Type B pancreatic cell (in vitro differentiated cells): ENCODE measurements at places on chromosomes 5 and 9. TPM values are rescaled to one million over a fixed set of nuclear protein-coding genes. Genes with fewer than 3 reads are reported as not detected.

The OTP gene
- 0.17 and 0.31 TPM in 2 replicates for total RNA-seq

The CD74 gene
- total RNA-seq, result 24.9 and 37.2 TPM in 2 replicates

The TRPM3 gene
- total RNA-seq, result 1.6 and 17.0 TPM in 2 replicates

DNA sequence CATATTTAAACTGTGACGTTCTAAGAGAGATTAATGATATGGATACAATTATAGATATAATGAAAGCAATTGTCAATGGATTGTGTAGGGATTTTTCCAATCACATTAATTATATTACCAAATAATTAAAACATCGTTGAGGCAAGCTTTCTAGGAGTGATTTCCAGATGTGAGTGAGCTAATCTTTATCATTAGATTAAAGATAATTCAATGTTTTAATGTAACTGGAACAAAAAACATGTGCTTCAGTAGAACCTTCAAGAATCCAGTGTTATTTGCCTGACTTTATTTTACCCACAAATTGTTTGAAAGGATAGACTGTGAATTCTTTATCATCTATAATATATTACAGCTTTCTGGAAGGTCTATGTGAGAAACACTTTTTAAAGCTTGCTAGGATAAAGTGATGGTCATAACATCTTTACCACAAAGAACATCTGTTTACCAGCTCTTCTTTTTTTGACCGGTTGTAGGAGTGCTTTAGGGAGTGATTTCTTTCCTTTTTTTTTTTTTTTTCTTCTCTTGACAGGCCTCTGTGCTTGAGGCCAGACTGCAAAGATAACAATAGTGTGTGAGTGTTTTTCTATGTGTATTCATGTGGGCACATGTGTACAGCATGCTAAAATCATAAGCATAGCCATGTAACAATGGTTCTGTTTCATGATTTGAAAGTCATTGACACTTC lies 35.0 kb downstream of the SNCAIP start:
- no peak overlapping the region for H3K4me3 ChIP-seq
- H3K36me3 ChIP-seq, result peaks cover 3% of the 10 kb centered on the region
- H3K4me1 ChIP-seq, result peaks cover 30% of the 10 kb centered on the region
- DNase-seq, result no peak
- H3K27me3 ChIP-seq, result no peaks in the 10 kb centered on the region

GRCh38 chr9:69299315-69299714 lies 25.7 kb upstream of the ENTREP1 start:
- no peaks in the 10 kb centered on the region for H3K36me3 ChIP-seq
- no peak overlapping the region for H3K4me3 ChIP-seq
- no peak for DNase-seq
- no peak overlapping the region for H3K27ac ChIP-seq

- H3K36me3 ChIP-seq, result peaks cover 20% of the 10 kb centered on the region
- H3K27ac ChIP-seq, result no peak overlapping the region
- no peaks in the 10 kb centered on the region for H3K27me3 ChIP-seq
- DNase-seq, result no peak
- H3K4me1 ChIP-seq, result peaks cover 22% of the 10 kb centered on the region
- H3K4me3 ChIP-seq, result no peak overlapping the region
Observed at GRCh38 chr9:131630205-131630831, 85.0 kb downstream of the PRRT1B start.

DNA sequence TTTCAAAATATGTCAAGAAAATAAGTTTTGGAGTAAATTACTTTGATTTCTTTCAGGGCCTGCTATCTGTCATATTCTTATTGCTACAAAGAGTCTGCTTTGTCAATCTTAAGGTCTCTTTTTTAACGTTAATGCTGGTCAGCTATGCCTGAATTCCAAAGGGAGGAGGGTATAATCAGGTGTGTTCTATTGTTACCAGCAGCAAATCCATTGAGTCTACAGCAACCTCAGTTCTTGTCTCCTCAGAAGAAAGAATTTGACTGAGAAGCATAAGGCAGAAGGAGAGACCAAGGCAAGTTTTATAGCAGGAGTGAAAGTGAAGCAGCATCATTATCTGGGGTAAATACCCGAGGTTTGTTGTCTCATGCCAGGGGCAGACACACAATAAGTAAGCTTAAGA lies 23.7 kb upstream of the MINAR2 start:
- H3K36me3 ChIP-seq, result peaks cover 10% of the 10 kb centered on the region
- H3K4me1 ChIP-seq, result no peaks in the 10 kb centered on the region
- DNase-seq, result no peak
- no peak overlapping the region for H3K4me3 ChIP-seq
- no peaks in the 10 kb centered on the region for H3K27me3 ChIP-seq
